NCI-H1436 treated with DMSO at 0.1 percent for 48 hours (cell line): ENCODE measurements at places on chromosomes 16 and 17.

DNA sequence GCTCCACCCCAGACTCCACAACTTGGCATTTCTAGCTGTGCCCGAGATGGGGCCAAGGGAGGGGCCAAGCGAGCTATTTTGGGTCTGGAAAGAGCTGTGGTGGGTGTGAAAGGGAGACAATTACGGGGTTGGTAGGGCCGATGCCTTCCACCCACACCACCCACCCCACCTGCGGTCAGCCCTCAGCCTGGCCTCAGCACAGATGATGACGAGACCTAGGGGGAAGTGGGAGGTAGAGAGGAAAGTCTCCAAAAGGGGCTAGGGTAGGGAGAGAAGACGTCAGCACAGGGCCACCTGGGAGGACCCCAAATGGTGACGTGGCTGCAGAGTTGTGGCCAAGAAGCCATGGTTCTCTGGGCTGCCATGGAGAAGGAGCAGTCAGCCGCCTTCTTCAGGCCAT is 83.1 kb downstream of the SDK2 start:
- DNase-seq: no peak

DNA sequence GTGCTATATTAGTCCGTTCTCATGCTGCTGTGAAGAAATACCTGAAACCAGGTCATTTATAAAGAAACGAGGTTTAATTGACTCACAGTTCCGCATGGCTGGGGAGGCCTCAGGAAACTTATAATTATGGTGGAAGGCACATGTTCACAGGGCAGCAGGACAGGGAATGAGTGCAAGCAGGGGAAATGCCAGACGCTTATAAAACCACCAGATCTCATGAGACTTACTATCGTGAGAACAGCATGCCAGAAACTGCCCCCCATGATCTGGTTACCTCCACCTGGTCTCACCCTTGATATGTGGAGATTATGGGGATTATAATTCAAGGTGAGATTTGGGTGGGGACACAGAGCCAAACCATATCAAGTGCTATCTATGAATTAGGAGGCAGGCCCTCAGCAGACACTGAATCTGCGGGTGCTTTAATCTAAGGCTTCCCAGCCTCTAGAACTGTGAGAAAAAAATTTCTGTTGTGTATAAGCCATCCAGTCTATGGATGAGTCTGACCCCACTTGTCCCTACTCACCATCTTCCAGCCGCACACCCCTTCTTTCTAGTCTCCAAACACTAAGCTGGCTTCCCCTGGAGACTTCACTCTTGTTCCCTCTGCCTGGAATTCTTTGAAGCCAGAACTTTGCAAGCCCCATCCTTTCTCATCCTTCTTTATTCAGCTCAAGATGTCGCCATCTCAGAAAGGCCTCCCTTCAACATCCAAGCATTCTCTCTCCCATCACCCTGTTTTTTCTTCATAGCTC is 772 bp upstream of the NUP93 start:
- no peak for DNase-seq

DNA sequence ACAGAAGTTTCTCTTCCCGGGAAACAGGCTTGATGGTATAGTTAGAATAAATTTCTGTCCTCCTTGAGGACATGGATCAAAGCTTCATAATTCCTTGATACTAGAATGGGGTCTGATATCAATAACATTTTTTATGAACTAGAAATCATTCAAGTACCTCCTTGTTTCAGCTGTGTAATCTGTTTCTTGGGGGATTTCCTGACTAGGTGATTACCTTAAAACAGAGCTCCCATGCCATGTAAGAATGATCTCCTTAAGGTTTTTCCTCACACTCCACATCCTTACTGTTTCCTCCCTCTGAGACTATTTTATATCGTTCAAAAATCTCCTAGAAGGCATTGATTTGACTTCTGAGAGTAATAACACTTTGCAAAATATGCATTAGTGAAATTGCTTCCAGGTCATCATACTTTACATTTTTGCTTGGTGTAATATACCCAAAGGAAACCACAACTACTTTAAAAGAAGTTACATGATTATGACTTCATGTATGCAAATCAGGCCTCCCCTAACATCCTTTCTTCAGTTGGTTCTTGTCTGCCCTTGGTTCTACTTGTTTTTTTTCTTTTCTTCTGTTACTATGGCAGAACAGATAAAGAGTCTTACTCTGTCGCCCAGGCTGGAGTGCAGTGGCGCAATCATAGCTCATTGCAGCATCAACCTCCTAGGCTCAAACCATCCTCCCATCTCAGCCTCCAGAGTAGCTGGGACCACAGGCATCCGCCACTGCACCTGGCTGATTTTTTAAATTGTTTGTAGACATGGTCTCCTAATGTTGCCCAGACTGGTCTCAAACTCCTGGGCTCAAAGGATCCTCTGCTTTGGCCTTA is 388.8 kb downstream of the ZFHX3 start:
- DNase-seq: no peak

GRCh38 chr17:7208027-7208571 is 11.5 kb downstream of the DLG4 start:
- no peak for DNase-seq

DNA sequence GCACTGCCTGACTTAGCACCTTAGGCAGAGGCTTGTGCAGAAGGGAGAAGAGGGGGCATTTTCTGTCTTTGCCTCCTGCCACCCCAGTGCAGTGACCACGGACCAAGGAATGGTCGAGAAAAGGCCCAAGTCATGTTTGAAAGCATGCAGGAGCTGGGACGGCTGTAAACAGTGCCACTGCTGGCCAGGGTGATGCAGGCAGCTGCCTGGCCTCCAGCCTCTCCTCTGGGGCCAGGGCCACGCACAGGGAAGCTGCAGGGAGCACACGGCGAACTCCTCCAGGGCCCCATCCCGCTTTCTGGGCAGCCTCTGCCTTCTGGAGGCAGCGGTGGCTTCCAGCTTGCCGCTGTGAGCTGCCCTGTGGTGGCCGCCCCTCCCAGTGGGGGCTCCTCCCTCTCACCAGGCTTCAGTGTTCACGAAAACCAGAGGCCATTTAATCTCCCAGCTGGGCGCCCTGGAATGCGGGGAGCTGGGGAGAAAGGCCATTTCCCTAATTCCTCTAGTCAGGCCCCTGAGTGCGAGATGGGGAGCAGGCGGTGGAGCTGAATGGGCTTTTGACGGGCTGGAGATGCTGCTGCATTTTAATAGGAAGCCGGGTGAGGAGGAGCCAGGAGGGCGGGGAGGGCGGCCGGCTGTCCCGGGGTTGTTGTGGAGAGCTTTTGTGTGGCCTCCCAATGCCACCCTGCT is 28.7 kb upstream of the DNAI2 start:
- DNase-seq: no peak

DNA sequence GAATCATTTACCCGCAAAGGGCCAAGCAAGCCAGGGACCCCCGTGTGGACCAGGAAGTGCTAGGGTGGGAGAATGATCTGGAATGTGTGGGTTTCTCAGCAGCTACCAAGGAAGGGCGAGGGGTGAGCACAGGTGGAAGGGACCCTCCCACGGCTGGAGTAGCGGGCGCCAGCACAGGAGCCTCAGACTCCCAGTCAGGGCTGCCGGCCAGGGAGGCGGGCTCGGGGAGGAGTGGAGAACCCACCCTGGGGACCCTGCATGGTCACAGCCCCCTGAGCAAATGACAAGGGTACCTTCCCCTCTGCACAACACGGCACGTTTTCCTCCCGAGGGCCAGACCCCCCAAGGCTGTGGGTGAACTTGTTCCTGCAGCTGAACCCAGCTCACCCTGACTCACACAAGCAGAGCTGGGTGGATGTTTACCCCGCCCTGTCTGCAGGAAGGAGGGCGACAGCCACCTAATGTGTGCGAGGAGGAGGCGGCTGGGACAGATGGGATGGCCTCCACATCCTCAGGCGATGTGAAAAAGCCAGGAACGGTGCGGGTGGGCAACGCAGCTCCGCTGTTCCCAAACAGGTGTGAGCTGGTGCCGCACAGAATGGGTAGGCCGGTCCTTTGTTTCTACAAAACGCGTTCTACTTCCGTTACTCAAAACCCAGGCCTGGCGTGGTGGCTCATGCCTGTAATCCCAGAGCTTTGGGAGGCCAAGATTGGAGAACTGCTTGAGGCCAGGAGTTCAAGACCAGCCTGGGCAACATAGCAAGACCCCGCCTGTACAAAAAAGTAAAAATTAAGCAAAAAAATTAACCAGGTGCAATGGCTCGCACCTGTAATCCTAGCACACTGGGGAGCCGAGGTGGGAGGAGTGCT is 6.2 kb downstream of the ECI1 start:
- DNase-seq: no peak

GRCh38 chr17:76142585-76143041 is 1.6 kb upstream of the FOXJ1 start:
- no peak for DNase-seq

- no peak for DNase-seq
These were observed 5.1 kb upstream of the CD300LD start for GRCh38 chr17:74597069-74597790.

- no peak for DNase-seq
These were observed 5.8 kb downstream of the NHERF2 start for GRCh38 chr16:2032285-2033056.

- DNase-seq: no peak
These were observed 18.2 kb downstream of the RHOT1 start for GRCh38 chr17:32160526-32160925.
